ENCODE measurements at places on chromosomes 7 and 10.

- no peak for DNase-seq
Measured at GRCh38 chr7:158646766-158647474, 57.7 kb downstream of the NCAPG2 start.

DNA sequence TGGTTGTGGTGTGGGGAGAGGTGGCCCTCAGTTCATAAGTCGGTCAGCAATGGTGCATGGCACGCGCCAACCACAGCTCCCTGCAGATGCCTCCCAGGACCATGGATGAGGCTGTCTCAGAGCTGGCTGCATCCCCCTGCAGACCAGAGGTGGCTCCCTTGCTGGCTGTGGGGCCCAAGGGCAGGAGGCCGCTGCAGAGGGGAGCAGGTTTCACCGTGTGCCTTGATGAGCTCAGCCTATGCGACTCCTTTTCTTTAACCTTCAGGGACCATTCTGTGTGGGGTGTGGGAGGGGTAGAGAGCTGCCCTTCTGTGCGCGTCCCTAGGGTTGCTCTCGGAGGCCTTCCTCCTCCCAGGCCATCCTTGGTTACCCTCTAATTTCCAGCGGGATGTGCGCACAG lies 152.4 kb downstream of the ACTR3B start:
- no peak for DNase-seq

GRCh38 chr10:2905851-2906250 lies 161.5 kb upstream of the PFKP start:
- DNase-seq, result no peak

DNA sequence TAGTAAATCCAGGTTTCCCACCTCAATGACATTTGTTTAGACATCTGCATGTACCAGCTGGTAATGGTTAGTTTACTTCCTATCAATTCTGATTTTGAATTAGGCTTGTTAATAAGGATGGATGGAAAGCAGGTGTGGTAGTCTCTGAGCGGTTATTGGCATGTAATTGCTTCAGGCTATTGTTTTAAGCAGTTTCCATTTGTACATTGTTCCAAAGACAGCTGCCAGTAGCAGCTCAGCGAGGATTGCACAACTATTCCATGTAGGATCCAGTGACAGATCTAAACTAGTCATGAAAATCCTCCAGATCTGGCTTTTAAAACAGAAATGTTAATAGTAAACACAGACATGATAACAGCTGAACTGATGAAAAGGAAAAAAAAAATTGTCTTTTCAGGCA lies 436.0 kb upstream of the ADARB2 start:
- DNase-seq, result no peak

DNA sequence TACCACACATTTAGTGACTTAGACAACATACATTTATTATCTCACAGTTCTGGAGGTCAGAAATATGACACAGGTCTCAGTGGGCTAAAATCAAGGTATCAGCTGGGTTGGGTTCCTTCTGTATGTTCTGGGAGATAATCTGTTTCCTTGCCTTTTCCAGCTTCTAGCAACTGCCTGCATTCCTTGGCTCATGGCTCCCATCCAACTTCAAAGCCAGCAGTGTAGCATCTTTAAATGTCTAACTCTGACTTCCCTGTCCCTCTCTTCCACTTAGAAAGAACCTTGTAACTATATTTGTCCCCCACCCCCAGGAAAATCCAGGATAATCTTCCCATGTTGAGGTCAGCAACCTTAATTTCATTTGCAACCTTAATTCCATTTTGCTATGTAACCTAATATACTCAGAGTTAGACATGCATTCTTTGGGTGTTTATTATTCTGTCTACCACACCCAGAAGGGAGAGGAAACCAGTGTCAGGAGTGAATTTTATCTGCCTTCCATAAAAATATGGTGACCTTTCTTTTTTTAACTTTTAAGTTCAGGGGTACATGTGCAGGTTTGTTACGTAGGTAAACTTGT lies 57.3 kb upstream of the SMIM30 start:
- DNase-seq, result no peak

Measured in activated CD8-positive, alpha-beta memory T cell treated with anti-CD3 and anti-CD28 coated beads for 4 hours (primary cell).